ENCODE measurements at places on chromosomes 13 and 19. TPM values are rescaled to one million over a fixed set of nuclear protein-coding genes. Genes with fewer than 3 reads are reported as not detected.

DNA sequence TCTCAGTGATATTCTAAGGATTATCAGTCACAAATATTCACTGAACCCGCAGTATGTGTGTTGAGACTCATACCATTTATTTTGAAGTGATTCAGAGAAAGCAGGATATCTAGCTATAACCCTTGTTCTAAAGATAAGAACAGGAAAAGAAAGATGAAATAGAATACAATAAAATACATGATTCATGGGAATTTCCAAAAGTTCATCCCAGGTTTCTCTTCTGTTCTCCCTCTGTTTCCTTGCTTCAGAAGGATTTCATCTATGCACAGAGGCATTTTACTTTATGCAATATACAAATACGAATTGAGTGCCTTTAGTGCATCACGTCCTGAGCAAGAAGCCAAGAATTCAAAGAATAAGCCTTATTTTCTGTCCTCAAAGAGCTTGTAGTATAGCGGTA is 274.4 kb upstream of the GPC6 start:
- no peaks in the 10 kb centered on the region for H3K36me3 ChIP-seq
- peaks cover 9% of the 10 kb centered on the region for H3K4me1 ChIP-seq
- no peak for DNase-seq
- no peak overlapping the region for H3K4me3 ChIP-seq
- no peak overlapping the region for H3K27ac ChIP-seq

DNA sequence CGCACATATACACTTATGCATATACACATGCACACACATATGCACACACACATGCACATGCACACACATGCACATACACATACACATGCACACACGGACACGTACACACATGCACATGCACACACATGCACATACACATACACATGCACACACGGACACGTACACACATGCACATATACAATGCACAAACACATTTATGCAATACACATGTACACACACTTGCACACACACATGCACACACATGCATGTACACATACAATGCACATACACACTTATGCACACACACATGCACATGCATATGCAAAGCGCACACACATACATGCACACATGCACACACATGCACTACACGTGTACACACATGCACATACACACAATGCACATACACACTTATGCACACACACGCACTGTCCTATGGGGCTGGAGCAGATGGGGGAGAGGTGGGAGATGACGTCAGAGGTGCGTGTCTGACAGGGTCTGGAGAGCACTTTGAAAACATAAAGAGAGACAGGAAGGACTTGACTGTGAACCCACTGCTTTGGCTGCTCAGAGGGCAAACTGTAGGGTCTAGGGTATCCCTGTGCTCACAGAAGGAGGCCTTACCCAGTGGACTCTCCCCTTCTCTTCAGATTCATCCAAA is 108.2 kb downstream of the UQCRFS1 start:
- DNase-seq, result no peak
- H3K4me1 ChIP-seq, result no peaks in the 10 kb centered on the region
- H3K4me3 ChIP-seq, result no peak overlapping the region
- no peaks in the 10 kb centered on the region for H3K27me3 ChIP-seq

DNA sequence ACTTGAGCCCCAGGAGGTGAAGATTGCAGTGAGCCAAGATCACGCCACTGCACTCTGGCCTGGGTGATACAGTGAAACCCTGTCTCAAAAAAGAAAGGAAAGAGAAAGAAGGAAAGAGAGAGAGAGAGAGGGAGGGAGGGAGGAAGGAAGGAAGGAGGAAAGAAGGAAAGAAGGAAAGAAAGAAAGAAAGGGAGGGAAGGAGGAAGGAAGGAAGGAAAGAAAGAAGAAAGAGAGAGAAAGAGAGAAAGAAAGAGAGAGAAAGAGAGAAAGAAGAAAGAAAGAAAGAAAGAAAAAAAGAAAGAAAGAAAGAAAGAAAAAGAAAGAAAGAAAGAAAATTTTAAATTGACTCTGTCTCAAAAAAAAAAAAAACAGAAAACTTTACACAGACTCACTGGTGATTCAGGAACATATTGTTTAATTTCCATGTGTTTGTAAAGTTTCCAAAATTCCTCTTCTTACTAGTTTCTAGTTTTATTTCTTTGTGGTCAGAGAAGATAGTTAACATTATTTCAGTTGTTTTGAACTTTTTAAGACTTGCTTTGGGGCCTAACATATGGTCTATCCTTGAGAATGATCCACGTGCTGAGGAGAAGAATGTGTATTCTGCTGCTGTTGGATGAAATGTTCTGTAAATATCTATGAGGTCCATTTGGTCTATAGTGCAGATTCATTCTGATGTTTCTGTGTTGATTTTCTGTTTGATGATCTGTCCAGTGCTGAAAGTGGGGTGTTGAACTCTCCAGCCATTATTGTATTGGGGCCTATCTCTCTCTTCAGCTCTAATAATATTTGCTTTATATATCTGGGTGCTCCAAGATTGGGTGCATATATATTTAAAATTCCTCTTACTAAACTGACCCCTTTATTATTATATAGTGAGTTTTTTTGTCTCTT is 204.4 kb upstream of the SERP2 start:
- no peak overlapping the region for H3K27ac ChIP-seq
- DNase-seq, result no peak
- H3K27me3 ChIP-seq, result no peaks in the 10 kb centered on the region
- no peaks in the 10 kb centered on the region for H3K4me1 ChIP-seq

GRCh38 chr13:23730251-23730650 is 158.9 kb downstream of the MIPEP start:
- DNase-seq, result no peak
- no peaks in the 10 kb centered on the region for H3K27me3 ChIP-seq
- H3K36me3 ChIP-seq, result no peaks in the 10 kb centered on the region
- H3K4me3 ChIP-seq, result no peak overlapping the region

DNA sequence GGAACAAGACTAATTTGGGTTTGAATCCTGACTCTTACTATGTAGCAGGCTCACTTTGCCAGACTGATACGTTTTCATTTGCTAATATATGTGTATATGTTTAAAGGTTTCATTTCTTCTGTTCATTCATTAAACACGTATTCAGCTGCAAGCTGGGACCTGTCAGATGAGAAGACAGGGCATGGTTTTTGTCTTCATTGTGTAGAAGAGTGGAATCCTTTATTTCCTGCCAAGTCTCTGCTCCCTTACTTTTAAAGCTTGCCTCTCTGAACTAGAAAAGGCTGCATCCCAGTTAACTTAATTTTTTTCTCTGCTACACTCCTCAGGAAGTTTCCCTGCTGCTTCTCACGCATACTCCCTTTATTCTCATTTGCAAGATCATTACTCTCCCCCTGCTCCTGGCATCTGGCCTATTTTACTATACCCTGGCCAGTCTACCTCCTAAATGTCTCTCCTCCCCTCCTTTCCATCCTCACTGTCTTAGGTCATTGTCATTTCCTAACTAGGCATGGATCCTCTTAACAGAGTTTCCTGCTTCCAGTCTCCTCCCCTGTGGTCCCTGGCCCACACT is 141.0 kb upstream of the TMTC4 start:
- no peaks in the 10 kb centered on the region for H3K27me3 ChIP-seq
- H3K36me3 ChIP-seq, result no peaks in the 10 kb centered on the region
- no peak overlapping the region for H3K4me3 ChIP-seq

DNA sequence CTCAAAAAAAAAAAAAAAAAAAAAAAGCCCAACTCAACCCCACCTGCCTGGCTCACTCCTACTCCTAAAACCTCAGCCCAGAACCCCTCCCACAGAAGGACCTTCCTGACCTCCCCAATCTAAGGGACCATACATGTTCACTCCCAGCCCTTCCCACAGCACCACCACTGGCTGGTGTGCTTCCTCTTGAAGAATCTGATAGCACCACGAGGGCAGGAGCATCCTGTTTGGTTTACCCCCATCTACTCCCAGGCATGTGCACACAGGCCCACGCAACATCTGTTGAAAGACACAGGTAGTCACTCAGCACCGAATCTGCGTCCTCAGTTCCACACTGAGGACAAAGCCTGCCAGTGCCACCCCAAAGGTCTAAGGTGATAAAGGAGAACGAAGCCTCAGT is 8.2 kb downstream of the LATS2 start:
- peaks cover 54% of the 10 kb centered on the region for H3K4me1 ChIP-seq
- H3K36me3 ChIP-seq, result 0 out of 2 replicates have a peak, but pooled peaks cover 4% of the 10 kb centered on the region
- no peaks in the 10 kb centered on the region for H3K27me3 ChIP-seq
- no peak overlapping the region for H3K27ac ChIP-seq
- no peak overlapping the region for H3K4me3 ChIP-seq

GRCh38 chr13:113936166-113936965 is 37.5 kb downstream of the C13orf46 start:
- no peak overlapping the region for H3K27ac ChIP-seq
- H3K36me3 ChIP-seq, result no peaks in the 10 kb centered on the region
- H3K4me1 ChIP-seq, result no peaks in the 10 kb centered on the region
- H3K27me3 ChIP-seq, result no peaks in the 10 kb centered on the region

GRCh38 chr13:19766591-19766990 is 16.2 kb downstream of the PSPC1 start:
- no peak overlapping the region for H3K4me3 ChIP-seq
- peaks cover 21% of the 10 kb centered on the region for H3K36me3 ChIP-seq
- H3K4me1 ChIP-seq, result no peaks in the 10 kb centered on the region
- H3K27ac ChIP-seq, result no peak overlapping the region

- peaks cover 3% of the 10 kb centered on the region for H3K27me3 ChIP-seq
- DNase-seq, result no peak
- no peaks in the 10 kb centered on the region for H3K36me3 ChIP-seq
Observed at GRCh38 chr13:100594255-100594654, 5.7 kb upstream of the GGACT start.

Gene KCNC3
- 3.4 TPM for total RNA-seq

Gene DLEU7
- total RNA-seq, result 11.6 TPM

Gene LAIR1
- not detected for total RNA-seq

Gene TNNT1
- total RNA-seq, result 51.4 TPM

Gene MADCAM1
- 1.0 TPM for total RNA-seq
